Activated naive CD4-positive, alpha-beta T cell treated with anti-CD3 and anti-CD28 coated beads for 36 hours (primary cell): ENCODE measurements at places on chromosomes 5 and 9. TPM values are rescaled to one million over a fixed set of nuclear protein-coding genes. Genes with fewer than 3 reads are reported as not detected.

DNA sequence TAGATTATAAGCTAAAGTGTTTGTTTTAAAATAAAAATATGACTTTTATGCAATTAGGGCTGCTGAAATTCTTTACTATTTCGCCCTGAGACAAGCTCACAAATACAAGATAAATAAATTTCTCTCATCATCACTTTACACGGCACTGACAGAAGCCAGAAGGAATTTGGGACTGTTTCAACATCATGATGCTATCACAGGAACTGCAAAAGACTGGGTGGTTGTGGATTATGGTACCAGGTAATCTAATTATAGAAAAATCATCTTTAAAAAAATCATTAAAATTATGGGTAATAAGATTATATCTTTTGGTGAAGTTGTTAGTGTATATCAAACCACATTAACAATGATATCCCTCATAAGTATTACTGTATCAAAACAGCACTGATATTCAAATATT lies 95.0 kb downstream of the MAN2A1 start:
- H3K36me3 ChIP-seq, result peaks cover 26% of the 10 kb centered on the region
- no peak overlapping the region for H3K4me3 ChIP-seq
- peaks cover 20% of the 10 kb centered on the region for H3K4me1 ChIP-seq
- no peak for DNase-seq
- H3K27me3 ChIP-seq, result no peaks in the 10 kb centered on the region

DNA sequence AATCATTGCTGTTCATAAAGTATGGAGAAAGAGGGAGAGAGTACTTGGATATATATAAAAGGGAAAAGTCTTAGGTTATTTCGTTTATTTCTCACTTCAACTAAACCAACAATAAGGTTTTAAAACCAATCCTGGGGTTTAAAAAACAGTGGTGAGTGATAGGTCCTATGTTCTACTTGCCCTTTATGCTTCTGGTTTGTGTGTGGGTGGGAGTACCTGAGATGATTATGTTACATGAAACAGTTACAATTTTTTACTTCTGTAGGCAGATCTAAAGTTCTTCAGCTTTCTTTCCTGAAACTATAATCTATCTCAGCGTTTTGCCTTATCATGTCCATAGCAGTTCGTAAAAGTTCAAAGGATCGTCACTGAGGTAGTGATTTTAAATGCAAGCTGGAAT lies 49.2 kb downstream of the STX17 start:
- H3K4me3 ChIP-seq, result no peak overlapping the region
- H3K27me3 ChIP-seq, result no peaks in the 10 kb centered on the region
- DNase-seq, result no peak
- peaks cover 23% of the 10 kb centered on the region for H3K4me1 ChIP-seq

GRCh38 chr5:9251379-9251980 lies 294.4 kb downstream of the SEMA5A start:
- no peak overlapping the region for H3K4me3 ChIP-seq
- H3K27me3 ChIP-seq, result no peaks in the 10 kb centered on the region
- DNase-seq, result no peak
- H3K27ac ChIP-seq, result no peak overlapping the region

- peaks cover 6% of the 10 kb centered on the region for H3K27me3 ChIP-seq
- H3K4me3 ChIP-seq, result no peak overlapping the region
- DNase-seq, result no peak
- no peak overlapping the region for H3K27ac ChIP-seq
- H3K36me3 ChIP-seq, result no peaks in the 10 kb centered on the region
Observed at GRCh38 chr5:36392818-36393217, 91.1 kb upstream of the RANBP3L start.

DNA sequence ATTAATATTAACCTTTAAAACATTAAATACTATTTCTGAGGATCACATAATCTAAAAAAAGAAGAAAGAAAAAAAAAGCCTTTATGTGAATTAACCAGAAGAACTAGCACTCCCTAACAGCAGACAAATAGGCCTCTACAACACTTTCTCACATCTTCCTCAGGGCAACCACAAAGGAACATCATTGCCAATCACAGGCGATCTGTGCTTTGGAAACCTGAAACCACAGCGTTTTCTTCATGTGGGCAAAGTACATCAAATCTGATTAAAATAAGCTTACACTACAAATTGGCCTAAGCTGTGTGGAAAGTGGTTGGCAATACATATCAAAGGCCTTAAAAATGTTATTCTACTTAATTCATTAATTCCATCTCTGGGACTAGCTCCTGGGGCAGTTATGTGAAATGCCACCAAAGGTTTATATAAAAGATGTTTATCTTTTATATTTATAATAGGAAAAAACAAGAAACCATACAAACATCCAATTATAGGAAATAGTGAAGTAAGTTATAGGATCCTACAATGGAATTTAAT lies 184.8 kb upstream of the TBCA start:
- peaks cover 30% of the 10 kb centered on the region for H3K27me3 ChIP-seq
- no peaks in the 10 kb centered on the region for H3K36me3 ChIP-seq
- H3K4me3 ChIP-seq, result no peak overlapping the region
- no peak for DNase-seq
- peaks cover 21% of the 10 kb centered on the region for H3K4me1 ChIP-seq

GRCh38 chr5:168300326-168301182 lies 9.1 kb downstream of the WWC1 start:
- no peak for DNase-seq
- no peaks in the 10 kb centered on the region for H3K27me3 ChIP-seq
- no peak overlapping the region for H3K4me3 ChIP-seq
- no peak overlapping the region for H3K27ac ChIP-seq
- no peaks in the 10 kb centered on the region for H3K4me1 ChIP-seq

DNA sequence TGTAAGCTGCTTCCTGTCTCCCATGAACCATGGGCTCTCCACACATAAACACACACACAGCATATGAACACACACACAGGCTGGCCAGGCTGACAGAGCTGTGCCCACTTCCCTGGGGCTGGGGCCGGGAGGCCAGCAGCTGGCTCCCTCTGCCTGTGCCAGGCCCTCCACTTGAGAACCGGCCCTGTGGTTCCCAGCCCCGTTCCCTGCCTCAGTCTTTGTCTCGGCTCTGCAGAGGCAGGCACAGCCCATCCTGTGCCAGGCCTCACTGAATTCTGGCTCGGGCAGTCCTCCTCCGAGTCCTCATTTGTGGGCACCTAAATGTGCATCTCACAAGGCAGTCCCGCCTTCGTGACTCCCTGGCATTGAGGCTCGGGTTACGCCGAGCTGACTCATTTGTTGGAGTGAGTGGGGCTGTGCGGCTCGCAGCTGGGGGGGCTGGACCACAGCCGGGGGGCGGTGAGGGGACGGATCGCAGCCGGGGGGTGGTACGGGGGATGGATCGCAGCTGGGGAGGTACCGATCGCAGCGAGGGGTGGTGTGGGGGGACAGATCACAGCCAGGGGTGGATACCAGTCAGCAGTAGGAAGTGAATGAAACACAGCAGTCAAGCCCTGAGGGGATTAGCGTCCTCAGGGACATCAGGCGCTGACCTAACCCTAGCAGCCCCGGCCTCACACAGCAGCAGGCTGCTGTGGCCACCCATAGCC lies 72.3 kb downstream of the PSMB7 start:
- H3K27ac ChIP-seq, result no peak overlapping the region
- no peaks in the 10 kb centered on the region for H3K27me3 ChIP-seq
- no peaks in the 10 kb centered on the region for H3K36me3 ChIP-seq
- H3K4me1 ChIP-seq, result no peaks in the 10 kb centered on the region

GRCh38 chr9:13053504-13053903 lies 226.0 kb downstream of the MPDZ start:
- DNase-seq, result no peak
- no peaks in the 10 kb centered on the region for H3K27me3 ChIP-seq
- no peak overlapping the region for H3K27ac ChIP-seq

- H3K27me3 ChIP-seq, result peaks cover 31% of the 10 kb centered on the region
- DNase-seq, result no peak
- no peaks in the 10 kb centered on the region for H3K4me1 ChIP-seq
- no peak overlapping the region for H3K4me3 ChIP-seq
- peaks cover 3% of the 10 kb centered on the region for H3K36me3 ChIP-seq
Observed at GRCh38 chr9:135066291-135066690, 21.2 kb upstream of the OLFM1 start.

DNA sequence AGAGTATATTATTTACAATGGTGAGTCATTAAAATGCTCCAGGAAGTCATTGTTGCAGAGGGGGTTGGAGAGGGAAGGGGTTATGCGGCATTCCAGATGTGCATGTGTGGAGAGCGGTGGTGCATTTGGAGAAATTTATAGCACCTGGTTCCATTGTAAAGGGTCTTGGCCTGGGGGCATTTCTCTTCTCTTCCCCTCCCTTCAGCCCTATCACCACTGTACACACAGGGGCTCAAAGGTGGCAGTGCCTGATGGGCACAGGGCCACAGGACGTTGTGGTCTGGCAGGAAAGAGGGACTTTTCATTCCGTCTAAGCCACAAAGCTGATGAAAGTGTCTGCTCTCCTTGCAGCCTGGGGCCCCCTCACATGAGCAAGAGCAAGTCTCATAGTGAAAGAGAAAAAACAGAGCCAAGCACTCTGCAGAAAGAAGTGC lies 442.4 kb upstream of the ZNF462 start:
- H3K4me3 ChIP-seq, result no peak overlapping the region
- no peak overlapping the region for H3K27ac ChIP-seq
- peak; percentile 7 for DNase-seq
- peaks cover 3% of the 10 kb centered on the region for H3K27me3 ChIP-seq
- no peaks in the 10 kb centered on the region for H3K36me3 ChIP-seq
- H3K4me1 ChIP-seq, result no peaks in the 10 kb centered on the region

DNA sequence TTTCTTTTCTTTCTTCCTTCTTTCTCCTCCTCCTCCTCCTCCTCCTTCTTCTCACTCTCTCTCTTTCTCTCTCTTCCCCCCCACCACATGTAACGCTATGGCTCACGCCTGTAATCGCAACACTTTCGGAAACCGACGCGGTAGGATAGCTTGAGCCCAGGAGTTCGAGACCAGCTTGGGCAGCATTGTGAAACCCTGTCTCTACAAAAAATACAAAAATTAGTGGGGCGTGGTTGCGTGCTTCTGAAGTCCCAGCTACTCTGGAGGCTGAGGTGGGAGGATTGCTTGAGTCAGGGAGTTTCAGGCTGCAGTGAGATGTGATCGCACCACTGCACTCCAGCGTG lies 736 bp upstream of the GLDC start:
- H3K27me3 ChIP-seq, result peaks cover 40% of the 10 kb centered on the region
- peaks cover 19% of the 10 kb centered on the region for H3K4me1 ChIP-seq
- no peak overlapping the region for H3K27ac ChIP-seq
- H3K36me3 ChIP-seq, result no peaks in the 10 kb centered on the region
- peak; percentile 45 for DNase-seq

DNA sequence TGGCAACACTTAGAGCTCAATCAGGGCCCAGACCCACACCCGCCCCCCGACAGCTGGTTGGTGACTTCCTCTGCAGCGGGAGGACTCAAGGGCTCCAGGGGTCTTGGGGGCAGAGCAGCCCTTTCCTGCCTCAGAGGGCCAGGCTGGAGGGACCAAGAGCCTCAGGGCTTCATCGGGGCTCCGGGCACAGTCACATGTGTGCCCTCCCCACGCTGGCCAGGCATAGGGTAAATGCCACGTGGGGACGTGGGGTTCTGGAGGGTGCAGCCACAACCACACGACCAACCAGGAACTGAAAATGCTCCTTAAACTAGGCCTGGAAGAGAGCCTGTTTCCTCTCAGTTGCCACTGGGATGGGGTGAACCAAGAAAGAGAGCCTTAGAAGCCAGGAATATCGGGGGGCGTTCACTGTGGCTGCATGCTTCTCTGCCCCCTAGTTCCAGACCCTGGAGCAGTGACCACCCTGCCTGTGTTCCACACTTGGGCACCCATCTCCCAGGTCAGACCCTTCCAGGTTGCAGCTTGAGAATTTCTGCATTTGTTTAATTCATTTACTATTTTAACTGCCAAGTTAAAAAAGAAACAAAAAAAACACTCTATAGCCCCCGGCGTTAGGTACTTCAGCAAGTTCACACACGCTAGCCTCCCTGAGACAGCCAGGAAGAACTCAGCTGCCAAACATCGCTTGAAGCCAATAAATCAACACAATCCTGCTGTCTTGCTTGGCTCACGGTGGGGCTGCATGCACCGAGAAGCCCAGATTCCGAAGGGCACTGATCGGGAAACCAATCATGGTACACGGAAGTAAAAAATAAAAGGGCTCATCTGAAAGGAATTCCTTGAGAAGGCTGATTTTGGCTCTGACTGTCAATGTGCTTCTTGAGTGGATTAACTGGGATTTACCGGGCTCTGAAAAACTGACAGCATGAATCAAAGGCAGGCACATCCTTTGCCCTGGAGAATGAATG lies 56.1 kb upstream of the PHYKPL start:
- H3K27me3 ChIP-seq, result no peaks in the 10 kb centered on the region
- H3K27ac ChIP-seq, result no peak overlapping the region
- no peak for DNase-seq
- H3K36me3 ChIP-seq, result no peaks in the 10 kb centered on the region
- no peaks in the 10 kb centered on the region for H3K4me1 ChIP-seq

GRCh38 chr9:134851020-134851419 lies 29.6 kb upstream of the FCN2 start:
- no peaks in the 10 kb centered on the region for H3K4me1 ChIP-seq
- DNase-seq, result no peak
- H3K27ac ChIP-seq, result no peak overlapping the region
- no peaks in the 10 kb centered on the region for H3K36me3 ChIP-seq
- H3K4me3 ChIP-seq, result no peak overlapping the region
- H3K27me3 ChIP-seq, result peaks cover 4% of the 10 kb centered on the region

- no peak overlapping the region for H3K4me3 ChIP-seq
- peaks cover 20% of the 10 kb centered on the region for H3K27me3 ChIP-seq
- H3K36me3 ChIP-seq, result no peaks in the 10 kb centered on the region
- no peaks in the 10 kb centered on the region for H3K4me1 ChIP-seq
- no peak overlapping the region for H3K27ac ChIP-seq
- no peak for DNase-seq
Observed at GRCh38 chr5:55160493-55161209, 680 bp downstream of the GPX8 start.

GRCh38 chr5:159897786-159898393 lies 18.4 kb upstream of the ADRA1B start:
- H3K4me1 ChIP-seq, result no peaks in the 10 kb centered on the region
- no peak overlapping the region for H3K4me3 ChIP-seq
- no peak for DNase-seq
- H3K36me3 ChIP-seq, result no peaks in the 10 kb centered on the region

DNA sequence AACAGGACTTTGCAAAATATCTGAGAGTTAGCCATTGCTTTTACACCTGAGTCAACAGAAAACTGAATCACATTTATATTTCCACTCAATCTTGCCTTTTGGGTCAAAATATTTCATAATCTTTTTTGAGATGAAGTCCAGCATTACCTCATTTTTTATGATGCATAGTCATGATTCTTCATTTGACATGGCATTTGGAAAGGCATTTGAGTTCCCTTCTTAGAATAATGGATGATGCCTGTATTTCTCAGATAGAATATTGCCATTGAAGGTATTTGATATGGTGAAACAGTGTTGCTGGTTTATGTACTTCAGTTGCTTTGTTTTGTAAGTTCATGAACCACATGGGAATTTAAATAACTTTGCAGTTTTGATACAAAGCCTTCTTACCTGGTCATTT lies 180.4 kb downstream of the PRR16 start:
- no peaks in the 10 kb centered on the region for H3K36me3 ChIP-seq
- no peak for DNase-seq
- no peak overlapping the region for H3K4me3 ChIP-seq
- H3K27me3 ChIP-seq, result no peaks in the 10 kb centered on the region

The BTNL8 gene
- total RNA-seq, result not detected

The DUSP1 gene
- total RNA-seq, result 7.0 TPM

The F2RL1 gene
- total RNA-seq, result 2.9 TPM

The SMIM27 gene
- 27.1 TPM for total RNA-seq

The ENTPD8 gene
- total RNA-seq, result not detected

The PCDHB15 gene
- not detected for total RNA-seq

The FCN2 gene
- total RNA-seq, result not detected
